ENCODE measurements at places on chromosomes 12 and 14.

DNA sequence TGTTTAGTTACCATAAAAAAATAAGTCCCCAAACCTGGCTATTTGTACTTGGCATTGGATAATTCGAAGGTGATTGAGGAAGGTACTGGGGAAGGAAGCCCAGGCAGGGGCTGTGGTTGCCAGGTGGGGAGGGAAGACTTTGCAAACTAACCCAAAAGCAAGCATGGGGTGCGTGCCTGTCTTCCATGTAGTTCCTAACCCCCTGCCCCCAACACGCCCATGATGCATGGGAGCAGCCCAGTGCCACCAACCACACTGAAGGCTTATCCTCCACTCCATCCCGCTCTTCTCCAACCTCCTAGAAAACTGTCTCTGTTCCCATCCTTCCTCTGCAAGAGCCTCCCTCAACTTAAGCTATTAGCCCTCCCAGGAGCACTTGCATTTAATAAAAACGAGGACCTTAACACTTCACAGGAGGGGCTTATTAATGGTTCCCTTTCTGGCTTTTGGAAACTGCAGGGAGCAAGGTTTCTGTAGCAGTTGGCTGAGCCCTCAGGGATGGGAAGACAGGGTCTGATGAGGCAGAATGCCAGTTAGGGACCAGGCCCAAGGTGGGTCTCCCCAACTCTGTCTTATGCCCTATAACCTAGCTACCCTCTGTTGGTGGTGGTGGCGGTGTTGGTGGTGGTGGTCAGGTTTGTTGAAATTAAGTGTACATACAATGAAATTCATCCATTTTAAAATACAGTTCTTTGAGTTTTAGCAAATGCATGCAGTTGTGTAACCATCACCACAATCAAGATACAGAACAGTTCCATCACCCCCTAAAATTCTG lies 96.0 kb downstream of the ZFP36L1 start:
- no peak for DNase-seq

GRCh38 chr14:56207626-56208292 lies 89.5 kb downstream of the PELI2 start:
- DNase-seq: no peak

DNA sequence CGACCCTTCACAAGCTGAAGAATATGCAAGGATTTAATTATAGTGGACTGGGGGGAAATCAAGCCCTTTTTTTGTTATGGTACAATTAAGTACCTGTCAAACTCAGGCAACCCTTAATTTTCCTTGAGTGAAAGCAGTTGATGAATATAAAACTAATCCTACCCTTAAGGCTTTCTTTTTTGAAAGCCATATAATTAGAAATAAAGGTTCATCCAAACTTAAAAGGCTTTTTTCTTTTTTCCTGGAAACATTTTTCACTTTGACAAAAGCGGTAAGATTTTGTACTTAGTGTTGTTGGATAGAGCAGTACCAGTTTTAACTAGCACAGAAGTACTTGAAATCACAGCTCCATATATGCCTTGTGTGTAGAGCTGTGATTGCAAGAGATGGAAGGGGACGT lies 91.9 kb upstream of the MANSC4 start:
- no peak for DNase-seq

GRCh38 chr12:6956021-6956727 lies 5.0 kb downstream of the PTPN6 start:
- DNase-seq: no peak

DNA sequence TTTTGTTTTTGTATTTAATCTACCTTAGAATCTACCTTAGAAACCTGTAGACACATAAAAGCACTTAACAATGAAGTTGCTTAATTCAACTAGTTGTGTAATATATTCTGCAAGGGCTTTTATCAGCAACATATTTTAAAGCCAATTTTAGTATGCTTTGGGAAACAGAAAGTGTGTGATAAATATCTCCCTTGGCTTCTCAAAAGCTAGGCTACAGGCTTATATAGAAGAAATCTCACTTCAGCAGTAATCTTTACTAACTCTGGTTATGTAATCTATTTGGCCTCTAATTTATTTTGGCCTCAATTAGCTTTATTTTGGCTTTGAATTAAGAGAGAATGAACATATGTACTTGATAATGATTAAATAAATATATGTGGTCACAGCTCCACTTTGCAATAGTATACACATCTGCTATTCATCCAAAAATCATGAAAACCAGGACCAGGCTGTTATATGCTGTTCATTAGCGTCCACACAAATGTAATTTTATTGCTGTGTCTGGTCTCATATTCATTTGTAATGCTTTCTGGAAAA lies 37.2 kb downstream of the LRP6 start:
- no peak for DNase-seq

GRCh38 chr12:93174473-93174872 lies 203.3 kb upstream of the NUDT4 start:
- DNase-seq: no peak

DNA sequence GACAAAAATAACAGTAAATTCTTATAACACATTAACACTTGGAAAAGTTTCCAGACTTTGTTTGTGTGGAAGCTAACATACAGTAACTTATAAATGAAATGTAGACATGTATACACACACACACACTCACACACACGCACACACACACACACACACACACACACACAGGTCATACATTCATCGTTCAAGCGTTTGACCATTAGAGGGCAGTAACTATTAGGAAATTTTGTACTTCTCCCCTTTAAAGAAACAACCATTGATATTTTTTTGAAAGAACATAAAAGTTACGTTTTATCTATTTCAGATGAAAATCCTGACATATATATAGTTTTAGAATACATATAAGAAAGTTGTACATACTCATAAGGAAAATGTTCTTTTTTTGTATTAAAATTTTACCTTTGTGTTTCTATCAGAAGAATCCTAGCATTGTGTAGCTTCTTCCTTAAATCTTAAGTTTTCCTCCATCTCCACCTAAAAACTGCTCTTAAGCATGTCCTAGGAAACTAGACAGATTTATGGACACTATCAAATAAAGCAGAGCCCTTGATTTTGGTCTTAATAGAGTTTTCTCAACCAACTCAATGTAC lies 29.0 kb downstream of the PTPRQ start:
- DNase-seq: no peak

DNA sequence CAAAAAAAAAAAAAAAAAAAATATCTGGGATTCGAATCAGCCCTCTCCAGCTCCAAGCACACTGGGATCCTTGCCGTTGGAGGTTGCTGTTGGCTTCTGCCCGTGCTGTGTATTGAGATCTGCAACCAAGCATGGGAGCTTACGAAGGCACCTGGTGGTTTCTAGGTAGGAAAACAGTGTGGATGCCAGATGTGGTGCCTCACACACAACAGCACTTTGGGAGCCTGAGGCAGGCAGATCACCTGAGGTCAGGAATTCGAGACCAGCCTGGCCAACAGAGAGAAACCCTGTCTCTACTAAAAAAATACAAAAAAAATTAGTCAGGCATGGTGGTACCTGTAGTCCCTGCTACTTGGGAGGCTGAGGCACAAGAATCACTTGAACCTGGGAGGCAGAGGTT lies 47.4 kb downstream of the ATF7 start:
- no peak for DNase-seq

Measured in stimulated activated CD4-positive, alpha-beta T cell treated with anti-CD3 and anti-CD28 coated beads, Interleukin-2, amount 100 ng/mL, for 4 hours (primary cell).